Bone marrow (tissue), 2 donors: ENCODE measurements at places on chromosomes 12 and 14.

GRCh38 chr12:93243689-93244513, 133.8 kb upstream of the NUDT4 start:
- no peak for DNase-seq

DNA sequence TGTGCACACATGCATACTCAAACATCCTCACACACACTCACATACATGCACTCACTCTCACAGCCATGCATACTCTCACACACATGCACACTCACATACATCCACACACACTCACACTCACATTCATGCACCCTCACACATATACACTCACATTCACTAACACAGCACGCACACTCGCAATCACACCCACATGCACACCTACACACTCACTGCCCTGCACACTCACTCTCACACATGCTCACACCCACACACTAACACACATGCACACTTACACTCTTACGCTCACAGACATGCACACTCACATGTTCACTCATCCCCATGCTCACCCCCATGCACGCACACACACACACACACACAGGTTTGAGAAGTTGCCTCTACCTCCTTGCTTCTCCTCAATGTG, 63.2 kb upstream of the SFSWAP start:
- DNase-seq, result no peak

GRCh38 chr12:46657453-46658411, 168.1 kb downstream of the SLC38A4 start:
- no peak for DNase-seq

GRCh38 chr14:92484132-92484823, 29.3 kb upstream of the RIN3 start:
- no peak for DNase-seq

- no peak for DNase-seq
These were observed 135.0 kb upstream of the LRIG3 start for GRCh38 chr12:59055204-59055860.

DNA sequence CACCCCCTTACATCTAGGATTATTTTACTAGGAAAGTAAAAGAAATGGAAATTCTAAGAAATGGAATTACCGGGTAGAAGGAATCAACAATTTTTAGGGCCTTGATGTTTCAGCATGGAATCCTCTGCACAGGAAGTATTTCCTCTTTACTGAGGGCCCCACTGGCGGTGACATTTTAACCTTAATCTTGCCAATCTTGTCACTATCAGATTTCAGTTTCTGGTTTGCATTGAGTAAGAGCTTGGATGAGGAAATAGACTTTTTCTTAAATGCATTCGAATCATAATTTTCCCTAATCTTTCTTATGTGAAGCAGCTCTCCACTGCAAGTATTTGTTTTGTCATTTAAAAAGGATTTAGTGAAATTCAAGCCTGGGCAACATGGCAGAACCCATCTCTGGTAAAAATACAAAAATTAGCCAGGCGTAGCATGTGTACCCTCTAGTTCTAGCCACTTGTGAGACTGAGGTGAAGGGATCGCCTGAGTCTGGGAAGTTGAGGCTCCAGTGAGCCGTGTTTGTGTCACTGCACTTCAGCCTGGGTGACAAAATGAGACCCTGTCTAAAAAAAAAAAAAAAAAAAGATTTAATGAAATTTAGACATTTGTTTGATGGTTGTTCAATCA, 40.7 kb downstream of the TPCN1 start:
- no peak for DNase-seq

GRCh38 chr12:118288174-118288573, 84.5 kb downstream of the TAOK3 start:
- no peak for DNase-seq

DNA sequence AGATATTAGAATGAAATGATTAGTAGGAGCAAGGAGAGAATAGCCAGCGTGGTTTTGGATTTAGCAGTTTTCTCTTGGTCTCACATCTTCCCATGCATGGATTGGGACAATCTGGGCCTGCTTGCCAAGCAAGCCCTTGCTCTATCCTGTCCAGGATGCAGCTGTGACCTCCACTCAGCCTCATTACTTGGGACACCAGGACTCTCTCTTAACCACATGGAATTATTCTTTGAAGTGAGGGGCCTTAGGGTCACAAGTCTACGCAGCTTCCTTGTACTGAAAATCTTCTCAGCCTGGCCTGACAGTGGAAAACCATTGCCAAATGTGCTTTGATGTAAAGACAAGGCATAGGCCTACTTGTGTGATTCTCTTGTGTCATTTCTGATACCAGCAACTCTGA, 28.0 kb upstream of the DCN start:
- no peak for DNase-seq

GRCh38 chr12:46506198-46506597, 133.6 kb upstream of the SLC38A2 start:
- DNase-seq, result no peak

- DNase-seq, result no peak
These were observed 2.2 kb upstream of the DUSP16 start for GRCh38 chr12:12564911-12565310.

GRCh38 chr12:108338915-108339657, at the start of gene CMKLR1:
Gene CMKLR1 (minus strand): TSS chr12:108339311. CDS start chr12:108293591, 45,720 bp downstream.
- DNase-seq, result peak; percentile 9

GRCh38 chr12:10590966-10591365, 22.4 kb downstream of the MAGOHB start:
- DNase-seq, result no peak

DNA sequence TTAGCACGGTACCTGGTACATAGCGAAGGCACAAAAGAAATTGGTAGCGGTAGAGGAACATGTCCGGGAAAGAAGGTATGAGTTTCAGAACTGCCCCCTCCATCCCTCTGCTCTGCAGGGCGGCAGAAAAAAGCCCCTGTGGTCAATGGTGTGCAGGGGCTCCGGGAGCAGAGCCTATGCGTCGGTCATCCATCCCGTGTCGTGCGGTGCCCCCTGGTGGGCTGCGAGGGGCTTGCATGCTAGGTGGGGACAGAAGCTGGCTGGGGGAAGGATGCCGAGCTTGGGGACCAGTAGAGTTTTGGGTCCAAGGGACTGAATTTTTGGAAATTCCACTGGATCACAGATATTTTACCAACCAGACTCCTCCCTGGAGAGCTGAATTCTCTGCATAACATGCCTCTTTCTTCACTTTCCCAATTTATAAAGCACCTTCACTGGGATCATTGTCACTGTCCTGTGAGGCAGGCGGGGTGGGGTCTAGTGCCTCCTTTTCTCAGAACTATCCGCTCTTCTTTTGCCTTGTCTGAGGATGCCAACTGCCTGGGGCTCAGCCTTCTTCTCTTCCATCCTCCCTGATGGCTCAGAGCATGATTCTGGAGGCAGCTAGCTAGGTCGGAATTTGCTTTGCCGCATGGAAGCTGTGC, 148.7 kb downstream of the SMOC1 start:
- DNase-seq, result peak; percentile 12
